Right renal pelvis (tissue), 4 donors: ENCODE measurements at places on chromosomes 4 and X.

GRCh38 chr4:127425851-127426250, 206.9 kb upstream of the INTU start:
- no peak for DNase-seq

DNA sequence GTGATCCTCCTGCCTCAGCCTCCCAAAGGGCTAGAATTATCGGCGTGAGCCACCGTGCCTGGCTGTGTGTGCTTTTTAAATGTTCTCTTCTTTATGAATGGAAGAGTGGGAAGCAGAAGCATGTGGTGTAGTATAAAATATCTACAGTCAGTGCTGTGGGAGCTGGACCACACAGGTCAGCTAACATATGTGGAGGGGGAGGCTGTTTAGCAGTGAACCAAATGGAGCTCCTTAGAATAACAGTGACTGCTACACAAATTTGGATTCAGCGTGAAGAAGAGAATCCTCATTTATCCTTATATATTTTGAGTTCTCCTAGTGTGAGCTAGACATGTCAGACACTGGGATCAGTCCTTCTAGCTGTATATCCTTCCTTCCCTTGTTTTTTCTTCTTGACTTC, 3.2 kb downstream of the SNX25 start:
- no peak for DNase-seq

DNA sequence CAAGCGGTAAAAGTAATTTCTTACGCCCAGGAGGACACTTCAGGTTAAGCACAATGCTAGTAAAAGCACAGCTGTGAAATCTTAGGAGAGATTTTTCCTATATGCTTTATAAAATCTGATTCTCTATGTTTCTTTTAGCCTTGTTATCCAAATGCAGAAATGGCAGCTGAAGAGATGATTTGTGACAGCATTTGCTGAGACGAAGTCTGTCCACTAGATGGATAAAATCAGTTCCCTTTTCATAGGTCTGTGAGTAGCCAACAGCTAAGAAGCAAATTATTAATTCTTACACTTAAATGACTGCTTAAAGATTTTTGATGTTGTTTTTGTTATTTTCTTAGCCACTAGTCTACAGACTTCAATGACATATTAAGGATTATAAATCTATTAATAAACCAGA, 5.3 kb downstream of the GPM6A start:
- DNase-seq = no peak

DNA sequence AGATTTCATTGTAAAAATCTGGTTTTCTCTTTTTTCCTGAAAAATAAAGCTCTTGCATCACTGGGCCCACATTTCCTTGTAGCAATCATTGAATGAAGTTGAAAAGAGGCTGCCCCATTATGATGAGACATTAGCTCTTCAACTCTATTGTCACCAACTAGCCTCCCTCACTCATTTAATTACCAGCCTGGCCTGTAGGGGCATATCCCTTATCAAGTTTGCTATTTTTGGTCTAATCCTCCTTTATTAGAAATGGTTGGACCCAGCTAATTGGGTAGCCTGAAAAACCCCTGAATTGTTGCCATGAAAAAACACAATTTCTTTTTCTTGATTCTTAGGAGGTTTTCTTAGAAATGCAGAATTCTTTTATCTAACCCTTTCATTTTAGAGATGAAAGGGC, 164.6 kb upstream of the CASK start:
- DNase-seq = no peak

DNA sequence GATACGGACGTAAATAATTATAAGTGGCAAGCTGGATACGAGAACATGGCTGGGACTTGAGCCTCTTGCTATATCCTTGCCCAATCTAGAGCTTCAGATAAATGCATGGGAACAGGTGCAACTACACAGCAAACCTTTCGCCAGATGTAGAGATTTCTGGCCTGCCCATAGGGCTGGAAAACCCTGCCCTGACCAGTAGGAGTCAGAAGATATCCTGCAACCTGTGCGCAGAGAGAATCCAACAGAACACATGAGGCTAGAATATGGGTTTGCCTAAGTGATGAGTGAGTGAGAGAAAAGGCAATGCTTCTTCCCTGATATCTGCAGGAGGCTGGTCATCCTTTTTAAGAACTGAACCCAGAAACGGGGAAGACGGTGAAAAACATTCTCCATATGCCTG, 805.3 kb upstream of the TENM3 start:
- no peak for DNase-seq

GRCh38 chr4:13483136-13483767, 888 bp downstream of the RAB28 start:
- DNase-seq = no peak

GRCh38 chr4:82508011-82508410, 53.8 kb downstream of the TMEM150C start:
- no peak for DNase-seq

DNA sequence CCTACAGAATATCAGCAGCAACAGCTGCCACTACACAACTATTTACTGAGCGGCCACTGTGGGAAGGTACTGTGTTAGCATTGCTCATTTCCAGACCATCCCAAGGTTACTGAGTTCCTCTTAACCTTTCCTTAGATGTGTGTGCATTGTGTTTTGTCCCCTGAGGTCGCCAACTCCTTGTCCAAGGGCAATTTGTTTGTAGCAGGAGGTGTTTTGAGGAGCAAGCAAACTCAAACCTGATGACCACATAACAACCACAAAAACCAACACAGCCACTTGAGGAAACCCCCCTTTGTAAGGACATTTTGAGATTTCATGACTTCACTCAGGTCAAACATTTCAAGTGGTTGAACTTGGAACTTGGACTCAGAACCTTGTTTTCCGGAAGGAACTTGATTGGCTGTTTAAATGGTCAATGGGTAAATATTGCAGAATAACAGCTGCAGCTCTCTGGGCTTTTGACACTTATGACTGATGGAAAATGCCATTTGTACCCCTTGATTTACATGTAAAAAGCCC, 122.3 kb downstream of the MID1IP1 start:
- no peak for DNase-seq

GRCh38 chrX:63959975-63960374, 175.0 kb upstream of the ARHGEF9 start:
- DNase-seq = no peak

- no peak for DNase-seq
These were observed 734.1 kb downstream of the ADGRL3 start for GRCh38 chr4:61934198-61934597.

DNA sequence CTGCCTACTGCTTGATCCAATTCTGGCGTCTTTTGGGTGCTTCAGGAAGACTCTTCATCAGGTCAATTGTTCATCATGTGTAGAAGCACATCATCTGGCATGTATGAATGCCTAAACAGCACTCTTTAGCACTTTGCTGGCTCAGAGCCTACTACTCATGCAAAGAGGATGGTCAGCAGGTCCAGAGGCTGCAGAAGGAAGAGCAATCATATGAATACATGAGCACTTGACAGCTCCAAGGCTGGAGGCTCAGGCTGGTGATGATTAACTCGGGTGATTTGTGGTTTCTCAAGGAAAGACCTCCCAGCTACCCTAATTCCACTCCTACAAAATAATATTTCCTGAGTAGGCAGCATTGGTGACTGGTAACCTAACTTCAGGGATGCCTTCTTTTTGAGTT, 103.8 kb upstream of the CXCL13 start:
- no peak for DNase-seq

DNA sequence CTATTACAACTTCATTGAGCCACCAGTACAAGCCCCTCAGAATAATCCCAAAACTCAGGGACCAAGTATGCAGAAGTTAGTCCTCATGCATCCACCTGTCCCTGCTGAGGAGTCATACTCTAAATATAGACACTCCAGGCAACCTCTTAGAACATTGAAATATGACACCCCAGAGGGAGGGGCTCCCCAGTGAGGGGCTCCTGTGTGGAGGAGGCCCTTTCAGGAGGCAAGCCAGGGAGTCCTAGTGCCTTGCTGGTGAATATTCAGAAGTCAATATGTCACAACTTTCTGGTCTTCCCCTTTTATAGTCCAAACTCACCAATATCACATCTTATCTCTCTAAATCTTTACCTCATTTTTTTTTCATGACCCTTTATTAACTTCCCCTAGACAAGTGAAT, 1.6 kb upstream of the ARMCX6 start:
- no peak for DNase-seq

DNA sequence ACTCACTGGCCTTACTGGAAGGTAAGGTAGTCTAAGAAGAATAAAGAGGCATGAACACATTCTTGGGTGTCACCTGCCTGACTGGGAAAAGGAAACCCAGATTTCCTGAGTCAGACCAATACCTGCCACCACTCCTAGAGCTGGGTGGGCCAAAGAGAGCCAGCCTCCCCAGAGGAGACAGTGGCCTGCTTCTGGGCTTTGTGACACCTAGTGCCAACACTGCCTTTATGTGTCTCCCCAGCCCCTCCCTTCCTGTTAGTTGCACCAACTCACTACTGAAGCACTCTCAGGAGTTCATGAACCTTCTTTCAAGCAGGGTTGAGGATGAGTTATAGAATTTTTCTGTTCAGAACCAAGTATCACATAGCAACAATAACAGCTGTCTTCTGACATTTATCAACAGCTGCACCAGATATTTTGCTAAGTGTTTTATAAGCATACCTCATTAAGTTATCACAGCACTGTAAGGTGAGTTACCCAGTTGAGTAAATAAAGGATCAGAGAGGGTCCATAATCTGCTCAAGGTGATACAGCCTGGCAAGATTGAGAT, 77.6 kb upstream of the ETNPPL start:
- no peak for DNase-seq

DNA sequence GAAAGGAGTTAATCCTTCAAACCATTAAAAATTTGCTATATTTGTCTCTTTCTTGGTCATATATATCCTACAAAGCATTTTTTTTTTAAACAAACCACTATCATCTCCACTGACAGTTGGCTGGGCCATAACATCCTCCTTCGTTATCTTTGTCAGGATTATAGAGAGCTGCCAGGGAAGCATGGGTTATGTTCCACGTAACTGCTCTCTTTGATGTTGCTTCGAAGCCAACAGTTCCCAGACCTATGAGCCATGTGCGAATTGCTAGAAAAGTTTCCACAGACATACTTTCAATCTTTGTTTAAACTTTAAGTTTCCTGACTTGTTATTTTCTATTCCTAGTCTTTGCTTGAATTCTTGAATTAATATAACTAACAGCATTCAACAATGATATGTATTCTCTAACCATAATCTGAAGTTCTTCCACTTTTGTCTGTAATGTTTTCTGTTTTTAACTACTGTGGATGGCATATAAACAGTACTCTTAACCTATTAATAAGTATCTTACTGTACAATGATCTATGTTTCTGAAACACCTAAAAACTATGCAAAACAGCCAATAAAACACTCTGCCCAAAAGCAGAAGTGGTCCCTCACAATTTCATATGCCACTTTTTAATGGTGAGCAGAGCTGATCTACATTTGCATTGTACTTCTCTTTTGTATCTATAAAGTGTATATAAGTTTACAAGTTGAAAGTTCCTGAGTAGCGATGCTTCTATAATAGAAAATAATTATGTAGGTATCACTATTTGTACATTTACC, 37.9 kb downstream of the EREG start:
- DNase-seq = no peak

DNA sequence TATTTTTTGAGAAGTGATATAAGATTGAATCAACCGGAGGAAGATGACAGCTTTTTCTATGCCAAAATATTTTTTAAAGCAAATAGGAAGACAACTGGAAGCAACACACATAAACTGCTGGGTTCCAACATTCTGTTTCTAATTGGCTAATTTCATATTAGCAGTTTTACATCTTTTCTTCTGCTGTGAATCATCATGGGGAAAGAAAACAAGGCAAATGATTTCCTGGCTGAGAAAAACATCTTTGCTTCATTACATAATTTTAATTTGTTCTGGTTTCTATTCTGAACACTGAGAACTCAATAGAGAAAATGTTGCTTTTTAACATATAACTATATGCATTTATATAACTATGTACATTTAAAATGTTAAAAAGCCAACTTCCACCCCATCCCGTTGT, 2518.5 kb downstream of the ARAP2 start:
- no peak for DNase-seq

DNA sequence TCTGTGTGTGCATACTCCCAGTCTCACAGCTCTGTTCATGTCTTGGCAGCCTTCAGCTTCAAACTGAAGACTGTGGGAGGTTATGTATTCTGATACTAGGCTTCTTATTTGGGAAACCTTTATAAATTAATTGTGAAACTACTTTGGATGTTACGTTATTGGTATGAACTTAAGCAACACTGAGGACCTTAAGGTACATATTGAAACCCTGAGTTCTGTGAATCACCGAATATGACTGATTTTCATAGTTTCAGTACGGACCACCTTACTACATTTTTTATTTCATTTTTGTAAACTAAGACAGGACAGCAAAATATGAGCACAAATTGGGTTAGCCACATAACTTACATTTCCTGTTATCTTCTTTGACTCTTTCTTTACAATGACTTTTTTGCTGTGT, 498.4 kb downstream of the PDGFC start:
- DNase-seq = no peak

GRCh38 chrX:14050709-14051108, 21.0 kb upstream of the GEMIN8 start:
- DNase-seq = no peak

DNA sequence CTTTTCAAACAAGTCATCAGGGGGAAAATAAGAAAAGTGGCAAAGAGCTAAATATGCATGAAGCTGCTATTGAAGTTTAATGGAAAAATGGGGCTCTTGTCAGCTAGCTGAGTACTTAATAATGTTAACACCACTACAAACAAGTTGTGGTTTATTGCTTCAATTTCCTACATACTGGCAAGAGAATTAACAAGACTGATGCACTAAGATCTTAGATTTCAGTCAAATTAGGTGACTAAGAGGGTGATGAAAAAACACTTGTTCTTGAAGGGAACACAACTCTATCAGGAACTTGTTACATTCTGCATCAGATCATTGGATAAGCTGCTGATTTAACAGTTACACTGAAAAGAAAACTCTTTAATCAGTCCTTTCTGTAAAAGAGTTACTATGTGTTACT, 234.6 kb upstream of the AFF2 start:
- DNase-seq = no peak

- DNase-seq = no peak
These were observed 1718.0 kb upstream of the PCDH7 start for GRCh38 chr4:29002151-29002550.

DNA sequence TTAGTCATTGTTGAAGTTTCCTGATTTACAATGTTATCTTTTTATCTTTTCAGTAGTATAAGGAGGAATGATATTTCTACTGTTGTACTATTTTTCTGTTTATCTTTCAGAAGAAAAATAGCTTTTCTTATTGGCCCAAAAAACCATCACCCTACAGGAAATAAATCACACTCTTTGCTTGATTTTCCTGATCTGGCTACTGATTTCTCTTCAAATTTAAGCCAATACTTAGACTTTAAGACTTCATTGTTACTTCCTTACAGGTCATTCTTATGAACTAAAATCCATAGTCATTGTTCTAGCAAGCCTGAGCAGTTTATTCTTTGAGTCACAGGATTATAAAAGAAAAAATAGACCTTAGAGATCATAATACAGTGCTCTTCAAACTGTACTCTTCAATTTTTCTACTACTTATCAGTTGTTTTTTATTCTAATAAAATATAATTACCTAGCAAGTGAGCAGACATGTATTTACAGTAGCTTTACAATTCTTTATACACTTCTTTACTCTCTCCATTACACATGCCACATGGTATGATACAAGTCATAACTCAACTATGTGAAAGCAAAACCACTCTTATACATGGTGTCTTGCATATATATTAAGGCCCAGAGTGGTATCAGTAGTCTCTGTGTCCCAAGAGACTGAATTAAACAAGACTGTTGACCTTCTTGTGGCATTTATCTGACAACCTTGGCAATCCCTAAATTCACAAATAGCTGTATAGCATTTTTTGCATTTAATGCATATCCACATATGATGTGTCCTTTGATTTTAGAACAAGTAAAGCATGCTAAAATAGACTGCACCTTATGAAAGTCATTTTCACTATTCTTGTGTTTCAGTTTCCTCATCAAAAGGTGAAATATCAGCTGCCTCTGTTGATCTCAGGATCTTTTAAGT, 47.9 kb downstream of the TET2 start:
- DNase-seq = no peak
